ENCODE measurements at places on chromosomes 1 and 21.
A peak's percentile ranks its signal among the peaks of the same experiment; 100 is the strongest.

- DNase-seq, result peak; percentile 76
These were observed 4.7 kb downstream of the MR1 start for GRCh38 chr1:181038399-181038873.

GRCh38 chr1:230824919-230825721, 43.2 kb downstream of the C1orf198 start:
- peak; percentile 21 for DNase-seq

GRCh38 chr21:25842925-25843324, 108.2 kb downstream of the GABPA start:
- DNase-seq, result no peak

- no peak for DNase-seq
These were observed 4.9 kb upstream of the PTGFRN start for GRCh38 chr1:116904791-116905320.

DNA sequence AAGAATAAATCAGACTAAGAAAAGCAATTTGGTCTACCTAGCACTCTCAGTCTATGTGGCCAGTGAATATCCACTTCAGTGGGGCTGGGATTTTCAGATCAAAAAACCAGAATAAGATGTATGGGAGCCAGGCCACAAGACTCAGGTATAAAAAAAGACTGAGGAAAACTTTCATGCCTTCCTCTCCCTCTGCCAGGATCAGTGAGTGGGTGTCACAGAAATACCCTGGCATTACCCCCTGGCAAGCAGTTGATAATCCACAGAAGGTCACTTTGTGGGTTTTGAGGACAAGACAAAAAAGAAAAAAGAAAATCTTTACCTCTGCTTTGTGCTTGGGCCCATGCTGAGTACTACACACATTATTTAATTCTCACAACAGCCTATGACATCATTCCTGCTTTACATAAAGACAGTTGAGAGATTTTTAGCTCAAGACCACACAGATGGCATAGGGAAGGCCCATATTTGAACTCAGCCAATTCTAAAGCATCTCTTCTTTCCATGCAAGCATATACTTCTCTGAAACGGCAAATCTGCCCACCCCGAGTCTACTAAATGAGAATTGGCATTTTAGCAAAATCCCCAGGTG, 57.6 kb downstream of the DESI2 start:
- no peak for DNase-seq

- no peak for DNase-seq
These were observed 34.0 kb downstream of the TMEM53 start for GRCh38 chr1:44640200-44640853.

GRCh38 chr1:180925471-180926051, 12.9 kb downstream of the KIAA1614 start:
- no peak for DNase-seq

DNA sequence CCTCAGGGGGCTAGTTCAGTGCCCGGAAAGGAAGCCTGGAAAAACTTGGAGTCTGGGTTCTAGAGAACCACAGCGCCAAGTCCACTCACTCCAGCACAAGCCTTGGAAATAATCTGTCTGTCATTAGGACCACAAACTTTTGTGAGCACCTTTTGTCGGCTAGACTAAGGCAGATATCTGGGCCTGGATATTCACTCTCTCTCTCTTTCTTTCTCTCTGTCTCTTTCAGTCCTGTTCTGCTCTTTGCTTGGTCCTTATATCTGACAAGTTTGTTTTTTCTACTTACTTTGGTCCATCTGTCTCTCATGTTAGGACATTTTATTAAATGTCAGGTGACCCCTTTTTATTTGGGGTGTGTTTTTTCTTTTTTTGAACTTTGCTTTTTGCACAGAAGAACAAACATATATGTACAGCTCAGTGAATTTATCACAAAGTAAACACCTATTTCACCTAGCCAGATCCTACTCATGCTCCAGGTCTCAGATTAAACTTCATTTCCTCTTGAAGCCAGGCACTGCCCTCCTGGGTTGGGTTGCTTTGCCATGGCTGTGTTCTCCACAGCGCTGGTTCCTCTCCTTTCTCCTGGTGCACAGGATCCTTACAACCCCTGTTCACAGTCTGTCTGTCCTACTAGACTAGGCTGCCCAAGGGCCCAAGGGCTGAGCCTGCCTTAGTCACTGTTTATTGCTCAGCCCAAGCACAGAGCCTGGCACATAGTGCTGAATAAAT, 40.8 kb downstream of the TCEANC2 start:
- DNase-seq, result no peak

DNA sequence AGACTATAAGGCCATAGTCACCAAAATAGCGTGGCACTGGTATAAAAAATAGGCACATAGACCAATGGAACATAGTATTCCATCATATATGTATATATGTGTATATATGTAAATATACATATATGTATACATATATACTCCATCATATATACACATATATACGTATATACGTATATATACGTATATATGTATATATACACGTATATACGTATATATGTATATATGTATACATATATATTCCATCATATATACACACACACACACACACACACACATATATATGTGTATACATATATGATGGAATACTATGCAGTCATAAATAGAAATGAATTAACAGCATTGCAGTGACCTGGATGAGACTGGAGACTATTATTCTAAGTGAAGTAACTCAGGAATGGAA, 204.6 kb downstream of the LTN1 start:
- DNase-seq, result no peak

DNA sequence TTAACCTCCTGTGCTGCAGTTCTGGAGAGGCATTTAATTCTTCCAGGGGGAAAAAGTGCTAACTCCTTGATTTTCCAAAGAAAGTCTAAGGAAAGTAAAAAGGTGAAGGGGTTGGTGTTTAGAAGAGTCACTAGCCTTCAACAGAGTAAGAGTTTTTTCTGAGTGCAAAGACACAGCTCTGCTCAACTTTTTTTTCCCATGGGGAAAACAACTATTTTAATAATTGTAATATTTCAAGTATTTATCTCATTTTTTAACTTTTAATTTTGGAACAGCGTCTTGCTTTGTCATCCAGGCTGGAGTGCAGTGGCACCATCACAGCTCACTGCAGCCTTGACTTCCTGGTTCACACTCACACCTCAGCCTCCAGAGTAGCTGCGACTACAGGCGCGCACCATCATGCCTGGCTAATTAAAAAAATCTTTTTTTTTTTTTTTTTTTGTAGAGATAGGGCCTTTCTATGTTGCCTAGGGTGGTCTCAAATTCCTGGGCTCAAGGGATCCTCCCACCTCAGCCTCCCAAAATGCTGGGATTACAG, 202.6 kb downstream of the APP start:
- no peak for DNase-seq

DNA sequence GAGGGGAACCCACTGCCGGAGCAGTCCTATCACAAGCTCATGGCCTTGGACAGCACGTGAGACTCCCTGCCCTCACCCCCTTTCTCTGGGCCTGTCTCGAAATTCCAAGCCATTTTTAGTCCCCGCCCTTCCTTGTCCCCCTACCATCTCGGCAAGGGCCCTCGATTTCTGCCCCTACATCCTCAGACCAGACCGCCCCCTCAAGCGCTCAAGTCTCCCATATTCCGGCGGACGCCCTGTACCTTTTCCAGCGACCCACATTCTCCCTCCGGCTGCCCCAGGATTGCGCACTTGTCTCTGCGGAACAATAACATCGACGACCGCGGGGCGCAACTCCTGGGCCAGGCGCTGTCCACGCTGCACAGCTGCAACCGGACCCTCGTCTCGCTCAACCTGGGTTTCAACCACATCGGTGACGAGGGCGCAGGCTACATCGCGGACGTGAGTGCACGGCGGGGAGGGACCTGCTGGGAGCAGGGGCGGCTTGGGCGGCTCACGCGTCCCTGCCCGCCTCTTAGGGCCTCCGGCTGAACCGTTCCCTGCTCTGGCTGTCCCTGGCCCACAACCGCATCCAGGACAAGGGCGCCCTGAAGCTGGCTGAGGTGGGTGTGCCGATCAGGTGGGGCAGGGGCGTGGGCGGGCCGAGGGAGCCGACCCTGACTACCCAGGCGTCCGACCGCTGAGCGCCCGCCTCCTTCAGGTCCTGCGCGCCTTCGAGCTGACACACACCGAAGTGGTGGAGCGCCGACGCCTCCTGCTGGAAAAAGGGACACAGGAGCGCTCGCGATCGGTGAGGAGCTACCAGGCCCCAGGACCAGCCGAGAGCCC, 7.0 kb downstream of the LRRC71 start:
- DNase-seq, result no peak

DNA sequence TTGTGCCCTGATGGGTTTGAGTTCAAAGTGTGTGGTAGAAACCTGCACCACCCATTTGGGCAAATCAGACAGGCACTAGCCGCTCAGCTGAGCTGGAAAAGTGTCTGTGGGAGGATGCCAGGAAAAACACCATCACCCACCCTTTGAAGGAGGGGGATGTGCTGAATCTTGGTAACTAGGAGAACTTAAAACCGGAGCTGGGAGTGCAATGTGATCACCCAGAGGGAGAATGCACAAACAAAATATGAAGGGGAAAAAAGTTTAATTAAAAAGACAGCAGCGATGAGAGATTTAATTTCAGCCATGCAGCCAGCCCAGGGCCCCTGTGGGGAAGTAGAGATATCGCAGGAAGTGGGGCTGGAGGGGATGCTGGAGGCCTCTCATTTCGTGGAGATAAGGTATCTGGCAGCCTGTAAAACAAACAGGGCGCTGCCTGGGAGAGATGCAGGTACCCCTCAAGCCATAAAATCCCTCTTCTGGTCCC, 86.8 kb upstream of the BCAR3 start:
- DNase-seq, result no peak

- no peak for DNase-seq
These were observed 58.5 kb downstream of the WDR4 start for GRCh38 chr21:42820616-42821465.

GRCh38 chr21:36776981-36777617, 78.2 kb downstream of the SIM2 start:
- DNase-seq, result no peak

DNA sequence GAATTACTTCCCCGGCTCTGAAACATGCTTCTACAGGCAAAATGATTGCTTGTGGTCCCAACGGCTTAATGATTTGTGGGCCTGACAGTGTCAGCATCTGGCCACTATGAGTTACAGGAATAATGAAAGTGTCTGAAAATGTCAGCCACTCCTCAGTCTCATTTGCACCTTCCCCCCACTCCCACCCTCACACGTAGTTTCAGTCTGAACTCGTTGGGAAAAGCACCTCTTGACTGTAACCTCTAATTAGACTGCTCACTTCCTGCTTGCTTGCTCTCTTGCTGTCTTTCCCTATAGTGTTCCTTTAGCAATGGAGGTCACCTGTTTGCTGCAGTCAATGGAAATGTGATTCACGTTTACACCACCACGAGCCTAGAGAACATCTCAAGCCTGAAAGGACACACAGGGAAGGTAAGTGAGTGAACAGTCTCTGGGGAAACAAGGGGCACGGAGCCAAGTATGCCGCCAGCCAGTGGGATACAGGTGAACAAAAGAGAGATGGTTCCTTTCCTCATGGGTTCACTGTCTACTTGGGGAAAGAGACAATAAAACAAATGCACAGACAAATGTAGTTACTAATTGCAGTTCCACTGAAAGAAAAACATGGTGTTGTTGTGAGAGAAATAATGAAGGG, 27.1 kb downstream of the CFAP57 start:
- no peak for DNase-seq

DNA sequence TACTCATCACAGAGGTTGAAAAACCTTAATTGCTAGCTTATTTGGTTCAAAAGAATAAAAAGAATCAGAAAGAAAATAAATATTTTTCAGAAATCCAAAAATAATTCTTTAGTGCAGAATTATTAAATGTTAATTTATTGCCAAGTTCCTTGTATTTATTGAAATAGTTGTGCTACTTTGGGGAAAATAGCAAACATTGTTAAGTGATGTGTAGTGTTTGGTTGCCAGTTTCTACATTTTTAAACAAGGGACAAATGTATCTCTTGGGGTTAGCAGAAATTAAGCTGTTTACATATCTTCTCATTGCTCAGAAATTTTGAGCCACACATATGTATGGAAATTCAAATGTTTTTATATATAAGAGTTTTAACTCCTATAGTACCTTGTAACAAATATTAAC, 775.0 kb downstream of the USP25 start:
- no peak for DNase-seq

DNA sequence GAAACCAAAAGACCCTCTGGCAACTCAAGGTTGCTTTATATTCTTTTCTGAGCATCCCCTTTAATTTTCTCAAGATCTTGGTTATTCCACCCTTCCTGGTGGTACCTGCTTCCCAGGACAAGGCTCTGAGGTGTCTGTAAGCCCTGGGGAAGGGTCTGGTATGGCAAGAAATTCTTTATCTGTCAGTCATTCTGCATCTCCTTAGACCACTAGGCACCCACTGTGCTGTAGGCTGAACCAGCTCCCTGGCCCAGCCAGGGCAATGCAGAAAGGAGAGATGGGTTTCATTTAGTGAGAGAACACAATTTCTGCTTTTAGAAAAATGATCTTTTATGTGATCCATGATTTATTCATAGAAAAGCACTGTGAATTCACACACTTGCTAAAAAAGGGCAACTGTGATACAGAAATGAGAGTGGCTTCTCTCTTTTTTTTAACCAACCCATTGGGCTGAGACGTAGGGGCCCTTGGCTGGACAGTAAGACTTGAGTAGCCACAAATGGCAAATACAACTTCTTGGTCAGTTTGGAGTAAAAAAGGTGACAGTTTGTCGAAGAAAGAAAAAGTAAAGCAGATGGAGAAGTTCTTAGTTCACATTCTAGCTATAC, 4.1 kb downstream of the UROD start:
- DNase-seq, result no peak

GRCh38 chr1:150176593-150176992, 26.9 kb downstream of the PLEKHO1 start:
- DNase-seq, result no peak

DNA sequence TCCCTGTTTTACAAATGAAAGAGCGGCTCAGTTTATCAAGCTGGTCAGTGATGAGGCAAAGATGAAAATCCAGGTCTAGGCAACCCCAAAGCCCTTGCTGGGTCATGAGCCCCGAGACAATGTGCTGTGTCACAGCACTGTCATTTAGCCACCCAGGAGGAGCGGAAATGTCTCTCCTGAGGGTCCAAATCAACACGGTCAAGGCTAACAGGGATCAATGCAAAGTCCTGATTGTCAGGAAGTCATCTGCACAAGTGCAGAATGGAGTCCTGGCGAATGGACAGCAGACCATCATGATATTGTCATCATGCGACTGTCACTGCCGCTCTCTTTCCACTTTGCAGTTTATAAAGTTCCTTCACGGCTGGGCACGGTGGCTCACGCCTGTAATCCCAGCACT, 30.2 kb downstream of the NCMAP start:
- DNase-seq, result no peak

DNA sequence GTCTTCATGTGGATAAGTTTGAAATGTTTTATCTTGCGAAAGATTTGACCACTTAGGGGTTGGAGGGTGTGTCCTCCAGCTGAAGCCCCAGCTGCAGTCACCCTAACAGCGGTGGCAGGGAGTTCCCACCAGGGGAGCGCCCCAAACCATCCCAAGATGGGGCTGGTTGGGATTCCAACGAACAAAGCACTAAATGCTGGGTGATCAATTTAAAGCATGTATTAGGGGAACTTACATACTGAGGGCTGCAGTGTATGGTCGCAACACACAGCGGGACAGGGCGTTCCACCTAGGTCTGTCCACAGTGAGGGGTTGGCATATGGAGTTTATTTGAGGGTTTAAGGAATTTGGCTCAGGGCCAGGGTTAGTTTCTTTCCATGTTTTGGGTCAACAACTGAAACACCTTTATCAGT, 26.3 kb downstream of the SLC37A1 start:
- no peak for DNase-seq
